ENCODE measurements at places on chromosomes 4 and X.
A peak's percentile ranks its signal among the peaks of the same experiment; 100 is the strongest.

DNA sequence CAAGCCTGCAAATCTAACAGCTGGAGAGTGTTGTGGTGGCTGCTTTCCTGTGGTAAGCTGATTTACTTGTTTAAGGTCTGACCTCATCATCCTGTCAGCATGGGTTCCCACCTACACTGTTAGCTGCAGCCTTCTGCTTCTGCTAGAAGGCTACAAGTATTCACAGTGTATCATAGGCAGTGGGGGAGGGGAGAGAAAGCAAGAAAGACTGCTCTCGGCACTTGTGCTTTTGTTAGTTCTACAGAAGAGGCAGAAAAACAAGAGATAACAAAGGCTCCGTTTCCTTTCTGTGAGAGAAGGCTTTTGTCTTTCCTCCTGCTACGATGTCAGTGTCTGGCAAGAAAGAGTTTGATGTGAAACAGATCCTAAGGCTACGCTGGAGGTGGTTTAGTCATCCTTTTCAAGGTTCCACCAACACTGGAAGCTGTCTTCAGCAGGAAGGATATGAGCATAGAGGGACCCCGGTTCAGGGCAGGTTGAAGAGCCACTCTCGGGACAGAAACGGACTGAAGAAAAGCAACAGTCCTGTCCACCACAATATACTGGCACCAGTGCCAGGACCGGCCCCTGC is at the start of gene KLHL4:
Gene KLHL4 (plus strand): TSS at position 232 of the 571 bp plus-strand sequence. CDS start 92 bp downstream, at position 324.
- DNase-seq, result no peak

DNA sequence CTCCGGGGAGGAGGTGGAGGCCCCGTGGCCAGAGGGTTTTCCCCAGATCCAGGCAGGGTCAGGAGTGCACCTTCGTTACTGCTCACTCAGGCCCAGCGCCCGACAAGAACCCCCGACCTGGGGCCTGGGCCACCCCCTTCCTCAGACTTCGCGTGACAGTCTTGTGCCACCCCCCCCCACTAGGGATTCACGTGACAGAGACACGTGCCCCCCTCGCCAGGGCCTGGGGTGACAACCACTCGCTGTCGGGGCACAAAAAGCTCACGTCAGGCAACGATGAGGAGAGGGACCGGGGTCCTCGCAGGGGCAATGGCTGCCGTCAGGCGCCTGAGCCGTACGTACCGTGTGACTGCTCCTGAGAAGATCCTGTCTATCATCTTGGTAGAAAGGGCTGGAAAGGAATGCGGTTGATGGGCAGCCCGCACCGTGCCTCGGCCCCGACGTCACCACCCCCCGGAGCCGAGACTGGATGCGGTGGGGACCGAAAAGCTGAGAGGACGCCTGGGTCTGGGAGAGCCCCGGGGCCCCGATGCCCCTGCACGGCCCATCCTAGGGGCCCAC is 23.0 kb upstream of the GTPBP6 start:
- DNase-seq, result no peak

GRCh38 chr4:43126595-43126994 is 234.1 kb downstream of the GRXCR1 start:
- no peak for DNase-seq

GRCh38 chr4:180169394-180169793 is 2073.8 kb upstream of the TENM3 start:
- DNase-seq, result no peak

DNA sequence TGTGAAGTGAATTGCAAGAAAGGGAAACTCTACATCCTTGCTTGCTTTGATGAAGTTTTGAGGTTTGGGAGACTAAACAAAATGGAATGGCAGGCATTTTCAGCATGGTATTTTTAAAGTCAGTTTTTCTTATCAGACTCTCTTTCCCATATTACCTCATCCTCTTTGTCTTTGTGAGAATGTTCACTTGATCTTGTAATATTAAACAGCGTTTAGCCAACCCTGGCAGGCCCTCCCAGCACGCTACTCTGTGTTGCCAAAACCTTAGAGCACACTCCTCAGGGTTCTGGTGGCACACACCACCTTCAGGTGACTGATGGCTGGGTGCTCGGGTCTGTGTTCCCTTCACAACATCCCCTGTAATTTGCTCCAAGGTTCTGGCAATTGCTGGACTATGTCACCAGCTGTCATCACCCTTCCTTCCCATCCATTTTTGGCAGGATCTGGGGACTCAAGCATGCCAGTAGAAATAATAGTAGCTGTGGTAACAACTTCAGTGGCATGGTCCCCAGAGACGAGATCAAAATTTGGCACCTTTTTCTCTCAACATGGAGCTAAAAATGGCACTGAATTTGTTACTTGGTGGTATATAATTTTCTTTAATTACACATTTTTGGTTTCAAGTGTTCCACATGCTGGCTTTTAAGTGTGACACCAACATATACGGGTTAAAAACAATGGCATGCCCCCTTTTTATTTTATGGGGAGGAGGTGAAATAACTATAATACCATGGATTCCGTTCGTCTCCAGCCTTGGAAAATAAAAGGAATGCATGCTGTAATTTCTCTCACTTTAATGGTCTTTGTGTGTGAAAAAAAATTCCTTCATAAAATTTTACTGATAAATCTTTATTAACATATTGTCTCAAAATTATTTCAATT is 273.1 kb downstream of the DCTD start:
- DNase-seq, result no peak

DNA sequence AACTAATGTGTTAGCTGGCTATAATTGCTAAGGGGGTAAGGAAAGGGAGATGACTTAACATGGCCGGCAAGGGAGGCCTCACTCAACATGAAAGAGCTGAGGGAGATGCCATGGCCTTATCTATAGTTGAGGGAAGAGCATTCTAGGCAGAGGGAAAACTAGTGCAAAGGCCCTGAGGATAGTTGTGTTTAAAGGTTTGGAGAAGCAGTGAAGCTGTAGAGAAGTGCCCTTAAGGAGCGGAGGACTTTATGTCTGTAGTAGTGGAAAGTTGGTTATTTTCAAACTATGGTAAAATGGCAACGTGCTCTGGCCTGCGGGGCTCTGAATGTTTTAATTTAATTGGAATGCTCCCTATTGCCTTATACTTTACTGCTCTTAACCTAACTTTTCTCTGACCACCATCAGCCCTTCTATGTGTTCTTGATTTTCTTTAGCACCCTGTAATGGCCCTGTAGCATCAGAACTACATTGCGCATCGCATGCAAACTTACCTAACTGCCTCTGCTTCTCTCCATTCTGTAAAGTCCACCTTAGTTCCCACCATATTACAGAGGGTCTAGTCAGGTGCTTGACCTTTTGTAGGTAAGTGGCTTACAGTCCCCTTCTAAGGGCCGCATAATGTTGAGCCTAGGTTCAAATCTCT is 35.8 kb downstream of the ERVMER34-1 start:
- DNase-seq, result no peak

DNA sequence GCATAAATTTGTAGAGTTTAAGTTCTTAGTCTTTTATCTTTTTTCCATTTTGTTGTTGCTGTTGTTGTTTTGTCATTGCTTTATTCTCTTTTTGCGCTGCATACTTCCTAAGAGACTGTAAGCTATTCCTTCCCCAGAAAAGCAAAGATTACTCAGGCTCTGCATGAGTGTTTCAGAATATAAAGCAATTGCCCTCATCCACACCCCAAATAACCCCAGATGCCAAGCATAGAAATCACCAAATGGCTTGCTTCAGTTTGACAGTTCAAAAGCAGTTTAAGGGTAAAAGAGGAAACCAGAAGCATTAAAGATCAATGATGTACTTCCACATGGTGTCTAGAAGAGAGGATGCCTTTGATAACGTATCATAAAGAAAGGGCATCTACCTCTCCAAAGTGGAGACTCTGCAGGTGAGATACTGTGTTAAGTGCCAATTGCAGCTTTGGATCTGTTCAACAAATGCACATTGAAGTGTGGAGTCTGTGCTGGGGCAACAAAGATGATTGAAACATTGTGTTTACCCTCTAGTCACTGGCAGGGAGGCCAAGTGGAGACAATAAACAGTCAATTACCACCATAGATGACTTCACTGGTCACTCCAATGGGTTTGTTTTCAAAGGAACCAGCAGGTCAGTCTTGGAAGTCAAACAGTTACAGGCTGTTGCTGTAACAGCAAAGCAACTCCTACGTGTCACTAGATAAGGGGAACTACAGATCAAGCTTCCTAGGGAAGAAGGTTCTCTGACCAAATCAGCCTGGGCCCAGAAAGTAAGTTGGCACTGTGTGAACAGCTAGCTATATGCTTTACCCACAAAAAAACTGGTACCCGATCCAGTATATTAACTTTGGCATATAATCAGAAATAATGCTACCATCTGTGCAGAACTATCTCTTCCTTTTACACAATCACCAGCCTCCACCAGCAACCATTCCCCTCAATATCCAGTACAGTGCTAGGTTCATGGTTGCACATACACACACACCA is 40.6 kb upstream of the IL21 start:
- no peak for DNase-seq

GRCh38 chr4:110480031-110480549 is 4.1 kb downstream of the ENPEP start:
- DNase-seq, result no peak

GRCh38 chrX:70553516-70553915 is 108.9 kb downstream of the DLG3 start:
- DNase-seq, result no peak

DNA sequence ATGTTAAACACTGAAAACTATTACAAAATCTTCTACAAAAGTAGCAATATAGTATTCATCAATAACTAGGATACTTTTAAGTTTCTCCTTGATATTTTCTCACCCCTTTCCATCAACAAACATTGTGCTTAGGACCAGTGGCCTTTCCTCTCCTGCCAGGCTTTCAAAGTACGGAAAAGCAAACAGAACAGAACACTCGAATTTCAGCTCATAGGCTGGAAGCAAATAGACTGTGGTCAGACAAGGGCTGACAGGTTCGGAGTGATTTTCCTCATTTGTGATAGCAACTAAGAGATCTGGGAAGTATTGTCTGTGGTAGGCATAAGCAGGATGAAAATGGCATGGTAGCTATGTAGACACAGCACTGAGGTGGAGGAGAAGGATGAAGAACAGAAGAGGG is 68.6 kb upstream of the SORBS2 start:
- DNase-seq, result peak; percentile 30

DNA sequence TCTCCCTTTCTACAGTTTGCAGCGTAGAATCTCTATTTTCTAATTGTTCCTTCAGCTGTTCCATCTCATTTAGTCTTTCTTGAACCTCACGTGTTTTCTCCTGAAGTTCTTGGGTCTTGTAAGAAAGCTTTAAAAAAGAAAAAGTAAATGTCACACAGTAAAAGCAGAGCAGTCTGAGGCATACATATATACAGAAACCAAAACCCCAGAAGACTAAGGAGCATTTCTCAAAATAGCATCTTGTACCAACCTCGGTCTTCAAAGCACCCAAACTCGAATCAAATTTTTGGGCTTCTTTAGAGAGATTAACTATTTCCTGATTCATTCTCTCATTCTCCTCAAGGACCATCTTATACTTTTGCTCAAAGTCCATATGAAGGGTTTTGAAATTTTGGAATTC is 39.4 kb downstream of the CENPE start:
- no peak for DNase-seq

- DNase-seq, result no peak
These were observed 99.4 kb upstream of the RASGEF1B start for GRCh38 chr4:81571105-81571504.

DNA sequence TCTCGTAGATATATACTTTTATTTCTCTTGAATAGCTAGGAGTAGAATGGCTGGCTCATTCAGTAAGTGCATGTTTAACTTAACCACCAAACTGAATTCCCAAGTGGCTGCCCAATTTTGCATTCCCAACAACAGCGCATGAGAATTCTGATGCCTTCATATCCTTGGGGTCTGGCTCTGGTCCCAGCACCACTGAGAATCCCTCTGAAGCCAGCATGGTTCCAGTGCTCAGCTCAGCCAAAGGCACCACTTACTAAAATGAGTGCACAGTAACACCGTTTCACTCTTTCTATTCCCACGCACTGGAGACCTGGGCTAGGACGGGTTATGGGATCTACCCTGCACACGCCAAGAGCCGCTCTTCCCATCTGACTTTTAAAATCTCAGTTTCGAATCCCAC is 60.4 kb downstream of the CASP3 start:
- DNase-seq, result no peak

DNA sequence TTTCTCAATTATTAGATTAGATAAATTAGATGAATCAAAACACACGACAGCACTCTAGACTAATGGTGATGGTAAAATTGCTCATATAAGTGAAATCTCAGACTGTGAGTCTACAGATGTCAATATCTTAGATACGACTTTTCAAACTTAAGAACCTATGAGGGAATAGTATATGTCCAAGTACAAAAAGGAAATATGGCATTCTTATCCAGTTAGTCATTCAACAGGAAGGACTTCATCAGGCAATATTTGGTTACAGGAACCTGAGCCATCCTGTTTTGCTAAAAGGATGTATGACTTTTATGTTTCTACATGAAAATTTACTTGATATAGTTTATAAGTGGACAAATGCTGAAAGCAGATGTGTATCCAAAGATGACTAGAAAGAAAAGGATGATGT is 107.0 kb downstream of the CT47B1 start:
- no peak for DNase-seq

GRCh38 chrX:44935640-44936039 is 62.7 kb downstream of the KDM6A start:
- no peak for DNase-seq

- DNase-seq, result no peak
These were observed 89.9 kb upstream of the NKX1-1 start for GRCh38 chr4:1496116-1496642.

- no peak for DNase-seq
These were observed 49.3 kb upstream of the CLDN34 start for GRCh38 chrX:9917861-9918260.

DNA sequence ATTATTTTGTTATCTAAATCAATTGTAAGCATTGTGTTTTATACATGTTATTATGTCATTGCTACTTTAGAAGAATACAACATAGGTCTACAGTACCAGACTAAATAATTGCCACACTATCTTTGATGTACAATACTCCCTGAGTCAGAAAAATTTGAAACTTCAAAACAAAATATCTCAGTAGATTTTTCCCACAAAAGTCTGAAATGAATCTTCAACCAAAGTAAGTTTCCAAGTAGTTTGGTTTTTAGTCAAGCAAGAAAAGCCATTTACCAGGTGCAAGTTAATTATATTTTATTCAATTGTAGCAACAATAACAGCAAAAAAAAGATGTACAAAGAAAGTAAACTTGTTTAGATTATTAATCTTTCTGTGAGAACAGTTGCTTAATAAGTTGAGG is 11.4 kb upstream of the PARM1 start:
- no peak for DNase-seq

Measured in NCI-H1417 (cell line).